ENCODE measurements at places on chromosomes 11 and 22.

GRCh38 chr22:42929838-42930155 is 72.7 kb upstream of the ARFGAP3 start:
- DNase-seq: no peak

GRCh38 chr11:60985501-60985900 is 14.0 kb downstream of the CD6 start:
- no peak for DNase-seq

DNA sequence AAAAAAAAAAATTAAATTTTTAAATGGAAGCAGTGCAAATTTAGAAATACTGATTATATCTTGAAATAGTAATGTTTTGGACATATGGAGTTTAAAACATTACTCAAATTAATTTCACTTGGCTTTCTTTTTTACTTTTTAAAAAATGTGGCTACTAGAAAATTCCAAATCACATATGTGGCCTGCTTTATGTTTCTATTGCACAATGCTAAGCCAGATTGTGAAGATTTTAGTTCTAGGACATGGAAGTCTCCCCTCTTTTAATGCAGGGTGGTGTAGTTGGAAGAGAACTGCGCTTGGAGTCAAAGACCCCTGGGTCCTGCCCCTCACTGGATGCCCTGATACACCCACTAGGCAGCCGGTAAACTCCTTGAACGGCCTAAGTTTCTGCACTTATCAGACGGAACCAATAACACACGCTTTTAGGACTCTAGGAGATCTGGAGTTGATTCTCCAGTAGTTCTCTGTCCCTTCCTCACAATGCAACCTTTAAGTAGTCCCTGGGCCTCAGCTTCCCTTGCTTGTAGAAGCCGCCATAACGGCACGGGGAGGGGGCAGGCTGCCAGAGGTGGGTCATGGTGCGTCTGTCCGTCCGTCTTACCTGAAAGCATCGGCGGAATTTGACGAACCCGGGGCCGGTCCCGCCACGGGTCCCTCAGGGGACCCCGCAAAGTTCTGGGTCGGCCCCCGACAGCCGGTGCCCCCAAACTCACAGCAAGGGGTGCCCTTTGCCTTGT is 505 bp downstream of the FAM227A start:
- peak; percentile 8 for DNase-seq

- no peak for DNase-seq
These were observed 6.1 kb downstream of the AP5B1 start for GRCh38 chr11:65774525-65775306.

- no peak for DNase-seq
These were observed 516.9 kb upstream of the LARGE1 start for GRCh38 chr22:34437140-34437539.

DNA sequence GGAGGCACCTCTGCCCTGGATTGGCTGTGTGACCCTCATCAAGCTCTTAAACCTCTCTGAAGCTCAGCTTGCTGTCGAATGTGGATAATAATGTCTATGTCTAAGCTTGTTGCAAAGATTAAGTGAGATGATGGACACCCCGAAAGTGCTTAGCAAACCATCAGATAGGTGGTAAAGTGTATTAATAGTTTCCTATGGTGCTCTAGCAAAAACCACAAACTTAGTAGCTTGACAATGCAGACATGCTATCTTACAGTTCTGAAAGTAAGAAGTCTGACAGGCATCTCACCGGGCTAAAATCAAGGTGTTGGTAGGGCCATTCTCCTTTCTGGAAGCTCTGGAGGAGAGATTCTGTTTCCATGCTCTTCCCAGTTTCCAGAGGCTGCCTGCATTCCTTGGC is 106.5 kb upstream of the CSNK2A3 start:
- no peak for DNase-seq

DNA sequence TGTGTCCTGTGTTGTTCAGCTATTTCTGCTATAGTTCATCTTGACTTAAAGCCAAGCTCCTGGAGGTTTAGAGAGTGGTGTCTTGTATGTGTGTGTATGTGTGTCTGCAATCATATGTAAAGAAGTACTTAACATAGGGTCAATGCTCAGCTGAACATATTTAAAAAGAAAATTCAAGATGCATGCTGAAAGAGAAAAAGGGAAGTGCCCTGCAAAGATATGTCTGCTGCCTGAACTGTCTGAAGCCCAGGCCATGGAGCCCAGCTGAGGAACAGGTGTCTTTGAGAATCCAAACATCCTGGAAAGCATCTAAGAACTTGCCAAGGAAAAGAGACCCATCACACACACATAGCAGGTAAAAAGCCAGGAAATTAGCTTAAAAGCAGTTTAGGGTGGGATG is 6.6 kb downstream of the TCN1 start:
- no peak for DNase-seq

DNA sequence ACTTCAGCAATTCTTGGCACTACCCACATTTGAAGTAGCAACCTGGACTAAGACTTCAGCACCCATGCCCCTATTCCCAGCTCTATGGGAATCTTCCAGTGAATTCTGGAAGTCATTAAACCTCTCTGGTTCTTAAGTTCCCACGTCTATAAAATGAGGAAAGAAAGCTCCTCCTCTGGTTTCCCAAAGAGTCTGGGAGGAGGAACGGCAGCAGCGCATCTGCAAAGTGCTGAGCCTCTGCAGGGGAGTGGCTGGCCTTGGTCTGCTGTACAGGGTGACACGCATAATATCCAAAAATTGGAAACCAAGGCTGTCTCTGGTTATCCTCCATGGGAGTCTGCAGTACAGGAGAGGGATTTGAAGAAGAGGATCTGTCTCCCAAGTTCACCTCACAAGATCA is 73.6 kb upstream of the TP53I11 start:
- DNase-seq: no peak

- DNase-seq: peak; percentile 34
These were observed 94.3 kb upstream of the BMAL1 start for GRCh38 chr11:13183094-13183825.

DNA sequence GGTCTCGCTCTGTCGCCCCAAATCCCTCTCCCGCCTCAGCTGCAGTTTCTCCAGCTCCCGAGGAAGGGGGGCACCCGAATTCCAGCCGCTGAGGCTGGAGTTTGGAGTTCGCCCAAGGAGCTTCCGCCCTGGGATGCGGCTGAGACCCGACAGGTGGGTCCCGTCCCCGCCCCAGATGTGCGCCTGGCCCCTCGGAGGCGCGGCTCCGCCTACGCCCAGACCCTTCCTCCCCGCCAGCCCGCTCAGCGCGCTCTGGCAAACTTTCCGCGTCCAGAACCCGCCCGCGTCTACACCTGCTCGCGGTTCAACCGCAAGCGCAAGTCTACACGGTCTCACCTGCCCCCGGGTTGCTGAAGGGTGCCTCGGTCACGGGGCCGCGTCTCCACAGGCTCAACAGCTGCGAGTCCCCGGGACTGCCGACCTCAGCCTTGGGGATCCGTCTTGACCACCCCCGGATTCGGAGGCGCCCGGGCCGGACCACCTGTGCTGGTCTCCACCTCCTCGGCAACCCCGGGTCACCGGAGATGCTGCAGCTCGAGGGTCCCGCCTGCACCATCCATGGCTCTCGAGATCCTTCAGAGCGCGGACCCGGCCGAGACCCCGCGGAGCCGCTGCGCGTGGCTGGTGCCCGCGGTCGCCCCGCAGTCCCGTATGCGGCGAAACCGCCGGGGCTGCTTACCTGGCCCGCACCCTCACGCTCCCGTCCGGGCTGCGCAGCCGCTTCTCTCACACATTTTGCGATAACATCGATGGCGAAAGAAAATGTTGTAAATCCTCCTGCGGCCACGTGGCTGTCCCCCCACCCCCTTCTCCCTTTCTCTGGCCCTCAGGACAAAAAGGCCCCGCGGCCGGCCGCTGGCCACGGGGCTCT is 63.6 kb downstream of the NFAM1 start:
- no peak for DNase-seq

DNA sequence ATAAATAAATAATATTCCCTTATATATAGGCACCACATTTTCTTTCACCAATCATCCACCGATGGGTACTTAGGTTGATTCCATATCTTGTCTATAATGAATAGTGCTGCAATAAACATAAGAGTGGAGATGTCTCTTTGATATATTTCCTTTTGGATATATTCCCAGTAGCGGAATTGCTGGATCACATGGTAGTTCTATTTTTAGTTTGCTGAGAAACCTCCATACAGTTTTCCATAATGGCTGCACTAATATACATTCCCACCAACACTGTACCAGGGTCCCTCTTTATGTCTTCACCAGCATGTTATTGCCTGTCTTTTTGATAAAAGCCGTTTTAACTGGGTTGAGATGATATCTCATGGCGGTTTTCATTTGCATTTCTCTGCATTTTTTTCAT is 23.6 kb downstream of the PAMR1 start:
- DNase-seq: no peak

DNA sequence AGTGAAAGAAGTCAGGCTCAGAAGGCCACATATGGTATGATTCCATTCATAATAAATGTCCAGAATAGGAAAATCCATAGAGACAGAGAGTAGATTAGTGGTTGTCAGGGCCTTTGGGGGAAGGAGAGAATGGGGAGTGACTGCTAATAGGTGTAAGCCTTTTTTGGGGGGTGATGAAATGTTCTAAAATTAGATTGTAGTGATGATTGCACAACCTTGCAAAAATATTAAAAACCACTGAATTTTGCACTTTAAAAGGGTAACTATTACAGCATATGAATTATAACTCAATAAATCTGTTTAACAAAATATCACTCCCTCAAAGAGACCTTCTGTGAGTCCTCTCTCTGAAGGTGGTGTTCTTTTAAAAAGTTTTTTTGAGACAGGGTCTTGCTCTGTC is 72.3 kb upstream of the GRK3 start:
- no peak for DNase-seq

DNA sequence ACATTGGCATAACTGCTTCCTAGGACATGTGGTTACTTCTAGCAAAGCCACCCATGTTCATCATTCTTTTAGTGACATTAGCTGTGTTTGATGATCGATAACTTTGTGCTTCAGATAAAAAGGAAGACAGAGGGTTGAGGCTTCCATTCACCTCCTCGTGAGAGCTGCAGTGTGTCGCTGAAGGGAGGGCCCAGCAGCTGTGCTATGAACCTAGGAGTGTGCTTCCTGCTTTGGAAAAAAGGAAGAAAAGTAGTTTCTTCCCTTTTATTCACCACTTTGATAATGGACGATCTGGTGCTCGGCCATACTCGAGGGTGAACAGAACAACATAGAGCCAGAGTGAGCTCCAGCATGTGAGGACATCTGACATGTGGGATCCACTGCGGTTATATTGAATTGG is 6.1 kb upstream of the RFPL2 start:
- DNase-seq: no peak

- DNase-seq: no peak
These were observed 19.8 kb downstream of the USP35 start for GRCh38 chr11:78208257-78209165.

- DNase-seq: peak; percentile 6
These were observed 564.7 kb downstream of the KCNA4 start for GRCh38 chr11:29452146-29452545.

DNA sequence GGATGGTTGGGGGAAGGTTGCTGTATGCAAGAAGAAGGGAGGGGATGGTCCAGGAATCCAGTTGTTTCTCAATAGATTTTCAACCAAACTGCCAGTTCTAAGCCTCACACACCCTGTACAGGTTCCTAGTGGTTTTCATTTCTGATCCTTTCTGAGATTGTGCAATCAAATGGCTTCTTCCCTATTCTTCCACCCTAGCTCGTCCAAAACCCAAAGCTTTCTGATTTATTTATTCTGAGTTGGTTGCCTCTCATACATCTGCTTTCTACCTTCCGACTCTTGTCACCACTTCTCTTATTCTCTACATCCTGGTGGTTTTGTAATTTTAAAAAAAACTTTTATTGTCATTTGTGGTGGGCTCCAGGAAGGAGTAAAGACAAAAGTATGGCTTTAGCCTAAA is 12.6 kb downstream of the OR5A2 start:
- DNase-seq: no peak

DNA sequence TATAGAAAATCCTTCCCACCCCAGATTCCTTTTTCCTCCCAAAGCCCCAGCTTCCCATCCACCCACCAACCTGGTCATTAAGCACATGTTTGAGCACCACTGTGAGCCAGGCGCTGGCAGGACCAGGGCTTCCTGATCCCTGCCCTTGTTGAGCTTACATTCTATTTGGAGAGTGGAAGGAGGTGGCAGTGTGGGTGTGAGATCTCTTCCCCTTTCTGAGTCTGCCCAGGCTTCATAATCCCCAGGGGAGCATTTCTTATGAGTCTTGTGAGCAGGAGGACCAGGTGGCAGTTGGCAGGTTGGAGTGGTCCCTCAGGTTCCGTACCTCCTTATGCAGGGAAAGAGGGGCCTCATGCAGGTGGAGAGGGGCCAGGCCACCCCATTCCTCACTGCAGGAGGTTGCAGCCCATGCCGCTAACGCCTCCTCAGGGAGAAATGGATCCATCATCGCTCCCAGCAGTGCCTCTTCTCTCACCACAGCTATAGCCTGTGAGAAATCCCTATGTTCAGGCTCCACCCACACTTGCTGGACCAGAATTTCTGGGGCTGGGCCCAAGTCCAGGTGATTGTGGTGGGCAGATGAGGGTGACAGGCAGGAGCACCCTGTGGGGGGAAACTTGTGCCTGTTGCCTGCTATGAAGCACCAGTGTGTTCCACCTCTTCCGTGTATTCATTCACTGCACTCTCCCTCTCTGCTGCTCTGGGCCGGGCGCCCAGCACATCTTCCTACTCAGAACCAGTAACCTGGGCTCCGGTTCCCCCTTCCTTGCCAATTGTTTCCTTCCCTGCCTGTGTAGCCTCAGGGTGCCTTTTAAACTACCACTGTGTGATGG is 23.5 kb downstream of the UBE2L3 start:
- no peak for DNase-seq

DNA sequence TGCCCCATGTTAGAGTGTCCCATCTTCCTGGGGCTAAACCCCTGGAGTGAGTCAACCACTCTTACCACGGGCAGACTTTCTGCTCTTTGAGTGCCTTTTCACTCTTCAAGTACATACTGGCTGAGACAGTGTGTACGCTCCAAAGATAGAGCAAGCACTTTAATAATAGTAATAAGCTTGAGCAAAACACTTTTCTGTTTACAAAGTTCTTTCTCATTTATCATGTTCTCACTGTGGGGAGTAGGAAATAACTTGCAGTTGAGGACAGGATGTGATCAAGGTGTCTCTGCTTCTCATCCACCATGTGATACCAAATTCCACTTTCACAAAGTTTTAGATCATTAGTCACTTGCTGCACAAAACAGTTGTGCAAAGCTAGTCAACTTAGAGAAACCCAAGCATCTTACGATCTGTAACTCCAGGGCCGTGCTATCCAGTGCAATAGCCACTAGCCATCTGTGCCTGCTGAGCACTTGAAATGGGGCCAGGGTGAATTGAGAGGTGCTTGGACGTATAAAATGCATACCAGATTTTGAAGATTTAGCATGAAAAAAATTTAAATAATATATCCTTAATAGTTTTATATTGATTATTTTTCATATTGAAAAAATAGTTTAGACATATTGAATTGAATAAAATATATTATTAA is 135.3 kb downstream of the KIF18A start:
- no peak for DNase-seq

Measured in GM04504 (cell line).